Urinary bladder (tissue), 4 donors: ENCODE measurements at places on chromosomes 6 and 20. TPM values are rescaled to one million over a fixed set of nuclear protein-coding genes. Genes with fewer than 3 reads are reported as not detected.

Gene DEFB121
- not detected for total RNA-seq

Gene KHDC1
- 2.6 TPM for total RNA-seq

Gene RAE1
- 23.6 TPM for total RNA-seq

Gene TCP11
- 0.37 TPM for total RNA-seq

Gene NKX2-2
- total RNA-seq, result not detected

Gene DZANK1
- total RNA-seq, result 3.1 TPM

Gene SYNDIG1
- 2.2 TPM for total RNA-seq

Gene CTCFL
- total RNA-seq, result not detected

Gene ARMH2
- not detected for total RNA-seq

Gene SIGLEC1
- 3.2 TPM for total RNA-seq

Gene VSX1
- not detected for total RNA-seq

Gene OPN5
- total RNA-seq, result 0.05 TPM

Gene TNNC2
- 23.2 TPM for total RNA-seq

Gene OTOR
- total RNA-seq, result 0.16 TPM

Gene SIRPD
- total RNA-seq, result not detected

Gene MUC22
- not detected for total RNA-seq

Gene PRL
- not detected for total RNA-seq

Gene MTFR2
- 1.6 TPM for total RNA-seq

Gene TAGAP
- total RNA-seq, result 2.5 TPM

Gene TSHZ2
- total RNA-seq, result 35.0 TPM

Gene CASS4
- total RNA-seq, result 1.9 TPM

Gene CD109
- 34.9 TPM for total RNA-seq

Gene RNF217
- total RNA-seq, result 51.7 TPM

Gene TRIM40
- not detected for total RNA-seq

Gene BHLHE23
- total RNA-seq, result 0.26 TPM

Gene C6orf58
- total RNA-seq, result not detected

Gene LBP
- total RNA-seq, result not detected

Gene TREML4
- total RNA-seq, result not detected

Gene PREX1
- total RNA-seq, result 18.1 TPM

Gene RSPO3
- 4.9 TPM for total RNA-seq

Gene RSPH4A
- total RNA-seq, result 0.90 TPM

Gene PTPRK
- total RNA-seq, result 134 TPM

Gene TAAR1
- not detected for total RNA-seq

Gene RHAG
- total RNA-seq, result 1.0 TPM

Gene TOX2
- total RNA-seq, result 1.6 TPM

Gene VEGFA
- 85.7 TPM for total RNA-seq

Gene B3GAT2
- total RNA-seq, result 1.5 TPM

Gene RTEL1
- 13.3 TPM for total RNA-seq

Gene FRK
- total RNA-seq, result 7.3 TPM

Gene TMC2
- 0.16 TPM for total RNA-seq

Gene MCM9
- 26.3 TPM for total RNA-seq

Gene PAK5
- total RNA-seq, result 0.48 TPM

Gene MICB
- total RNA-seq, result 1.6 TPM

Gene COL9A1
- total RNA-seq, result 46.7 TPM

Gene OR2H1
- total RNA-seq, result not detected

Gene AKAP7
- 38.2 TPM for total RNA-seq

Gene SLC4A11
- total RNA-seq, result 0.37 TPM

Gene BTN1A1
- total RNA-seq, result 0.16 TPM

Gene C20orf141
- not detected for total RNA-seq

Gene TMEM244
- not detected for total RNA-seq

Gene ENPP5
- 5.2 TPM for total RNA-seq
